ENCODE measurements at places on chromosomes 6 and 20.

DNA sequence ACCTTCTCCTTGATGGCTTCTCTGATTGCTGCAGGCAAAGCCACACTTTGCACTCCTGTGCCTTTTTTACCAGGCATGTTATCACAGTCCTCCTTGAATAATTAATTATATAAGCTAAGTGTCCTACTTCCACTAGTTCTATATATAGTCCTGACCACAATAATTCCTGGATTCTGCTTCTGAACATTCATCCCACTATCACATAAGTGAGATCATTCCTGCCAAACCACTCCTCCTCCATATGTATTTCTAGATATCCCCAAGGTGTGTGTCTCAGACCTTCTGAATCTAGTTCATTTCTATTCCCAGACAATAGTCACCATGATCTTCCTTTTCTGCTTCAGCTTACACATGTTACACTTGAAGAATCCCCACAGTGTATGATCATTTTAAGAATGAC, 1237.5 kb upstream of the MAP3K7 start:
- no peak for DNase-seq

DNA sequence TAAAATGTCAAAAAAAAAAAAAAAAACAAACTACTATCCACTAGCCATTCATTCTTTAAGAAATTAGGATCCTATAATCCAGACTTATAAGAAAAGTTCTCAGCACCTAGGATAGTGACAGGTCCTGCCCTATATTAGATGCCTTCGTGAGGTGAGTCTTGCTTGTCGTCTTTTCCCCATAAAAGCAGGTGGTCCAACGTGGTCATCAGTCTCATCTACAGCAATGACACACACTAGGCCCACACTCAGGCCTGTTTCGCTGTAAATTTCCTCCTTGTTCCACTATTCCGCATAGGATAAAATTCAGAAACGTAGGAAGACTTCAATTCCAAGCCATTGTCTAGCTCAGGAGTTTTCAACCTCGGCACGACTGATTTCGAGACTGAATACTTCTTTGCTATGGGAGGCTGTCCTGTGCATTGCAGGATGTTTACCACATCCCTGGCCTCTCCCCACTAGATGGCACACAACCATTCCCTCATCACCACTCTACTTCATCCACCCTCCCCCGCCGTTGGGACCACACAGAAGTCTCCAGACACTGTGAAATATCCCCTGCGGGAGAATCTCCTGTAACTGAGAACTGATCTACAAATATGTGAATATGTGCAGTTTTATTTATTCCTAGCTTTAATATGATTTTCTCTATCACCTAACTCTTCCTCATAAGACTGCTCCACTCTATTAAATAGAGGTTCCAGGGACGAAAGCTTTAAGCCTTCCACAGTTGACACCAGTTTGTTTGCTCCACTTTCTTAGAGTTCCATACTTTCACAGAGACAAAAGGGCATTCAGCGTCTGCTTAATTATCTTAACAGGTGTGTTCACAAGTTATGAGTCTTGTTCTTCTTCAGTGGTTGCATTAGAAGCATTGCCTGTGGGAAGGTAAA, 346.3 kb downstream of the BMP2 start:
- DNase-seq = peak; percentile 28

GRCh38 chr20:62517901-62518610, 42.3 kb upstream of the GATA5 start:
- DNase-seq = no peak

- no peak for DNase-seq
Measured at GRCh38 chr6:51949526-51949925, 137.9 kb downstream of the PKHD1 start.

DNA sequence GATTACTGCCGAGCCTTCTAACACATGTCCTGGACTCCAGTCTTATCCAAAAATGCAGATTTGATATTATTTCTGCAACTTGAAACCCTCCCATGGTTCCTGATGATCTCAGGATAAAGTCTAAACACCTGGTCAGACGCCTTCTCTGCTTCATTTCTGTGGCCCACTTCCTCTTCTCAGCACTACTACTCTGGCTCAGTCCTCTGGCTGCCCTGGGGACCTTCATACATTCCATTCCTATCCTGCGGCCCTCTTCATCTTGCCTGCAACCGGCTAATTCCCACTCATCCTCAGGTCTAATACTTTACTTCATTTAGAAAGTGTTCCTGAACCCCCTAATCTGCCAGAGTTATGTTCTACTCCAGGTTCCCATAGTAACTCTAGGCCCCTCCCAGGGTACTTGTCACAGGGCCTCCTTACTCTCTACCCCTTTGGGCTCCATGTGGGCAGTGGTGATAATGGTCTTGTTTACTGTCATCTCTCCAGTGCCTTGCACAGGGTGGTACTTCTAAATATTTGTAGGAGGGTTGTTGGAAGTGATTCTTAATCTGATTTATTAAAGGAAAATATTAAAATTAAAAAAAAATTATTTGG, 18.9 kb downstream of the MAN1A1 start:
- DNase-seq = no peak

GRCh38 chr20:23744817-23745216, 5.9 kb downstream of the CST1 start:
- no peak for DNase-seq

DNA sequence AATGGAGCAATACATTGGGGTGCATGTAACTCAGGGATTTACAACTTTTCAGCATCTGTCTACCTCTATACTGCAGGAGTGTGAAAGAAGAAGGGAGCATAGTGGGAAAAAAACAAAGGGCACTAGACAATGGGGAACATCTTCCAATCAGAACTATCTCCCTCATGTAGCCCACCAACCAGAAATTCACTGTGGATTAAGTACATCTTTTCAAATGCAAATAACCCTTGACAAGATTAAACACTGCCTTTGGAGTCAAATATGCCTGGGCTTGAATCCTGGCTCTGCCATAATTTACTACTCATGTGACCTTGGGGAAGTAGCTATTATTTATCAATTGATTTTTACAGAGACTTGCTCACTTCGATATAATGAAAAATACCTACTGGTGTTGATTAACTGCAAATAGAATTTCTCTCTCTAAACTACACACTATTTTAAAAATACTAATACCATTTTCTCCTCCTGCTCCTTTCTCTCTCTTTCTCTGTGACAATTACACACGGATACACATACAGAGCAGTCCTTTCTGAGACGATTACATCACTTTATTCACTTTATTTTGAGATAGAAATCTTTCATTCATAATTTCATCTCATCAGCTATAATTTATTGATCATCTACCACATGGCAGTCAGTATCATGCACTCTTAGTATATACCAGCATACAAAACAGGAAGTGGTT, 783.7 kb downstream of the FRK start:
- no peak for DNase-seq

- no peak for DNase-seq
Measured at GRCh38 chr6:155212616-155213380, 51.0 kb upstream of the CLDN20 start.

DNA sequence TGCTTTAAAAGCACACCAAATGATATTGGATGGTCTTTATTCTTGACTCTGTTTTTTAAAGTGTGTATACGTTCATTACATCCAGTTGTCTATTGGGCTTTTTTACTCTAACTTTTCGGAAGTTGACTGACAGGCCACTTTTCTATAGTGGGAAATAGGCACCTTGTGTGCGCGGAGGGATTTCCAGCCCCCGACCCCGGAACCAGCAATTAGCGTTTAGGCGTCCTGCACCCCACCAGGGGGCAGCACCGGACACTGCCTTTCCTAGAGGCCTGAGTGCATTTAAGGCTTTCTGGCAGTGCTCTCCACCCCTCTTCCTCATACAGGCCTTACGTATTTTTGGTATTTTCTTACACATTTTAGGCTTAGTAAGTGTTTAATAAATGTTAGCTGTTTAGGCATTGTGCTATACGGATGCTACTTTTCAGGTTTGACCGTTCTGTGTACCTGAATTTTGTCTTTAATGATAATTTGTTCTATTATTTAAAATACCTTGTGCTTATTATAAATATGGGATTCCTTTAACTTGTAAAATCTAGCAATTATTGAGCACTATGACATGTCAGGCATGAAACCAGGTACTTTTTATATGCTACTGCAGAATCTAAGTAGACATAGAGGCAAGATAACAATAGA, 231.8 kb downstream of the BCKDHB start:
- no peak for DNase-seq

DNA sequence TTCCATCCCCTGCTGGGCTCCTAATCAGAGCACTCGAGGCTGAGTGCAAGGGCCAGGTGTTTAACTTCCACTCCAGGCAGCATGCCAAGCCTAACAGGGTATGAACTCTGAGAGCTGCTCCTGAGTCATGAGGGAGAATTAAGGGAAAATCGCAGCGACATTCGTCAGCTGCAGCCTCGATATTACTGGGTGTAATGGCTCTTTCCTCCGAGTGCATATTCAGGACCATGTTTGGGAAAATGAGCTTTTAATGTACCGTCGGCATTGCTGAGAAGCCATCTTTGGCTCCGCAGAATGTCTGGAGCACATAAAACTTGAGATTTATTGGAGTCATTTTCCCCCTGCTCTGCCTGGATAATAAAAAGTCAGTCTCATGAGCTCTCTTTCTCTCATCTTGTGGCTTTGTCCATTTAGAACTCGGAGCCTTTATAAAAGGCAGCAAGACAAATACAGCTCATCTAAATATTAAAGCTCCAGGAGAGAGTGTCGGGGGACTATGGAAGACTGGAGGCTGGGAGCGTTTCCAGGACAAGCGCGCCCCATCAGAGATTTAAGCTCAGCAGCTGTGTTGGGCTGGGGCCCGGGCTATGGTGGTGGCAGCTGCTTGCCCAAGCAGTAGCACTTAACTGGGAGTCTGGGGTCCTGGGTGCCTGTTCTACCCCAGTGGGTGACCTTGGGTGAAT, 103.7 kb downstream of the TOX2 start:
- no peak for DNase-seq

DNA sequence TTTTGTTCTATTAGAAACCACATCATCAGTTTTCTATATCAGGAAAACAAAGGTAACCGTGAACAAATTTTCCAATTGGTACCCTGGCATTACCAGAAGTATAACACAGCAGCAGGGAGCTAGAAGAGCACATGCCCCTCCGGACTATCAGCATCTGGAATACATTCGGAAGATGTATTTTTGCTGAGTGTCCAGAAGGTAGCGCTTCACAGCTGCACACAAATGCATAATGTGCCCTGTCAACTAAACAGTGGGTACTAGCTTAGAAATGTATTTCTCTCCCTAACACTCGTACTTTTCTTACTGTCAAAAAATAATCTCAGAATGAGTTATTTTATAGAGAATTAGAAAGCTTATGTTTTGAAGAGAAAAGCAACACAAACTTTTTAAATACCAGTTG, 77.6 kb downstream of the HUS1B start:
- DNase-seq = no peak

DNA sequence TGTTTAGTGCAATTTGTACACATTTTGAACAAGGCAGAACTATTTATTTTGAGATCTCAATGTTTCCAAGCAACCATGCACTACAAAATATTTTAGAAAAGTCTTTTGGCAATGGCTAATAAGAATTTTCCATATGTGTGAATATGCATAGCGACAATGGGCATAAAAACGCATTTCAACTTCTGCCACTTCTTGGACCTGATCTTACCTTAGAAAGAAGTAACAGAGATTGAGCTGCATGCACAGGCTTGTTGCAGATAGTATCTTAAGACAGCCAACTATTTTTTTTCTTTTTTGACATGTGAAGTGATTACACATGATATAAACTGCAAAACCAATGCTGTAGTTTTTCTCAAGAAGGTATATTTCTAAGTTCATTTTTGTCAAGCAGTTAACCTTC, 210.4 kb upstream of the PHACTR1 start:
- DNase-seq = no peak

DNA sequence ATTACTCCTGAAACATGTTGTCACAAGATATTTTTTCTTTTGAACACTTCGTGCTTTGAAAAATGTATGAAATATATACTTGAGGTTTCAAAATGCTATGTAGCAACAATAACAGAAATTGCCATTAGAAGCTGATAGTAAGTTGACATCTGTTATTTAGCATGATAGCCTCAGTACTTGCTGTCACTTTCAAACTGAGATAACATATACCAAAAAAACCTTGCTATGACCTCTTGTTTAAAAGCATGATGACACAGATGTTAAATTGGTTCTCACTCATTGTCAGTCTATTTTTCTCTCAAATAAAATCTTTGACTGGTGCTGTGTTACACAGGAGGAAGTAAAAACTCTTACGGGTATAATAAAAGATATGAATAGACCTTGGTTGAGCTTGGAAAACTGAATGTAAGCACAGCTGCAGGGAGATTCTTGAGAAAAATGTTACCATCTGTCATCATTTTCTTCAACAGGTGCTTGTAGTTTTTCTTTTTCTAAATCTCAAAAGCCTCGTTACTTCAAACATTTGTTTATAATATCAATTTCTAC, 18.6 kb downstream of the MOXD1 start:
- no peak for DNase-seq

- DNase-seq = no peak
Measured at GRCh38 chr20:4111440-4112411, 96.4 kb upstream of the RNF24 start.

DNA sequence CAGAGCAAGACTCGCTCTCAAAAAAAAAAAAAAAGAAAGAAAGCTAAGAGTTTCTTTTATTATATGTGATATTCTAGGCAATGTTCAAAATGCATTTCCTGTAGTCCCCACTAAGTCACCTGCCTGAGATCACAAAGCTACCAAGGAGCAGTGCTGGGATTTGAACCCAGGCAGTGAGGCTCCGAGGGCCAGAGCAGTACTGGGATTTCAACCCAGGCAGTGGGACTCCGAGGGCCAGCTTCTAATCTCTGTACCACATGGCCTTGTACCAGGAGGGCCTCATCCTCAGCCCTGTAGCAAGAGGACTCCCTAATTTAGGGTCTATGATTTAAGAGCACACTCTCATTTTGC, 39.7 kb downstream of the ZMYND8 start:
- DNase-seq = no peak

DNA sequence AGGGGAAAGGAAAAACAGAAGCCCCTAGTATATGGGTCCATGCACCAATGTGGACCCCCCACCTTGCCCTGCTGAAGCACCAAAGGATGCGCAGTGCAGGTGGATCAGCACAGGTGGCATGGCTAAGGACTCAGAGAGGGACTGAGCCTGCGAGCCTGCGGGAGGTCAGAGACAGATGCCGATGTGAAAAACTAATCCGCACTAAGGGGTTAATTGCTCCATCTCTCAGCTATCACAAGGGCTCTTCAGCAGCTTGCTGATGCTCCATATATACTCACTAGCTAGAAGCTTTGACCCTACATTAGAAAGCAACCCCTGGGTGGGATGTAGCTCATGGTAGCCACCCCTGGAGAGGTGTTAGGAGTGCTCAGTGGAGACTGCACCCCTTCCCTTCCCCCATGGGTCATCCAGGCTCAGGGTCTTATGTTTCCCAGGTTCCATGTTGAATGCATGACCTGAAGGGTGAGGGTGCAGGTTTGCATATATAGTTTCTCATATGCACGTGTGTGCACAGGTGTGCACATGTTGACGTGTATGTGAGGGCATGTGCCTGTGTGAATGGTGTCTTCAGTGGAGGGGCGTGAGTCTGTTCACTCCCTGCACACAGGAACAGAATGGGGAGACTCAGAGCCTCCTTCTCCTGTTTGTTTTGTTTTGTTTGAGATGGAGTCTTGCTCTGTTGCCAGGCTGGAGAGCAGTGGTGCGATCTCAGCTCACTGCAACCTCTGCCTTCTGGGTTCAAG, 13.4 kb upstream of the IP6K3 start:
- no peak for DNase-seq

Data from amygdala (tissue), 56 donors.